Stimulated activated CD4-positive, alpha-beta T cell treated with anti-CD3 and anti-CD28 coated beads, Interleukin-2, amount 100 ng/mL, for 4 hours (primary cell): ENCODE measurements at places on chromosomes 4 and X.

- DNase-seq = no peak
Measured at GRCh38 chr4:121266982-121267381, 102.9 kb upstream of the TNIP3 start.

DNA sequence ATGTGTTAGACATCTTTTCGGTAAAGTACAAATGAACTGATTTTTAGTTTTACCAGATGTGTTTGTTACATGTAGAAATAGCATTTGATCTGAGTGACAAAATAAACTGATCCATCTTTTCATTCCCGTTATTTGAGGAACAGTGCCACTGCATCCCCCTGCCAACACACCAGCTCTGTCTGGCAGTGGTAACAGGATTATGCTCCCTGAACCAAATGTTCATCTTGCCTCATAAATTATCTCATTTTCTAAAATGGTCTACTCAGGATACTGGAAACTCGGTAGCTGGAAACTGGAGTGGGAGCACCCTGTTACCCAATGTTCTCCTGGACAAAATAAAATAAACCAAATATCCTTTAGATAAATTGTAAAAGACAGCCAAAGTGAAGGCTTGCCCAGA is 171.6 kb downstream of the FAT4 start:
- DNase-seq = no peak

- DNase-seq = no peak
Measured at GRCh38 chrX:149036086-149036485, 469.0 kb downstream of the IDS start.

DNA sequence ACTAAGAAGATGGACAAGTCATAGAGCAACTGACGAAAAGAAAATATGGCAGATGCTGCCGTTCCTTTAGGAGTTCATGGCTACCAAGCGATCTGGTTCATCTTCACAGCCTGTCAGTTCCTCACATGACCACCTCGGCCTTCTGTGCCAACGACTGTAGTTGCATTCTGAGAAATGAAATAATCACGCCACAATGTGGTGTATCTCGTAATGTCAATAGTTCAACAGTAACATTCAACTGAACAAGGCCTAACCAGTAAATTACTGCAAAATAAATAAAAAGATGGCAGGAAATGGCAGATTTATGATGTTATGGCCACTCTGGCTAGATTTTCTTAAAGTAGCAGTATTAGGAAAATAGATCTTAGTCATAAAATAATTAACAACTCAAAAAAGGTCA is 4.4 kb downstream of the GPRIN3 start:
- no peak for DNase-seq

DNA sequence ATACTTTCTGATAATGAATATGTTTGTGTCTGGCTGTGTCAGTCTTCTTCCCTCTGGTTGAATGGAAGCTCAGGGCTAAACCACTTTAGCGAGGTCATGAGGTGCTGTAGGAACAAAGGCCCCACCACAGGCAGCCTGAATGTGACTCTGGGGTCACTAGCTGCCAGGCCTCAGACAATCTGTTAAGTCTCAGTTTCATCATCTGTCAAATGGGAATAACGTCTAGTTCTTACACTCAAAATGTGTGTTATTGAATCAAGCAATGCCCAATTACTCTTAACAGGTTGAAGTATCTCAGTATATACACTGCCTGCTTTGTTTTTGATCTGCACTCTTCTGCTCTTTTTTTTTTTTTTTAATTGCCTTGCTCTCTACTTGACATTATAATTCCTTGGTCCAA is 148.6 kb downstream of the STK32B start:
- no peak for DNase-seq

- DNase-seq = no peak
Measured at GRCh38 chr4:141220271-141220670, 424 bp upstream of the ZNF330 start.

DNA sequence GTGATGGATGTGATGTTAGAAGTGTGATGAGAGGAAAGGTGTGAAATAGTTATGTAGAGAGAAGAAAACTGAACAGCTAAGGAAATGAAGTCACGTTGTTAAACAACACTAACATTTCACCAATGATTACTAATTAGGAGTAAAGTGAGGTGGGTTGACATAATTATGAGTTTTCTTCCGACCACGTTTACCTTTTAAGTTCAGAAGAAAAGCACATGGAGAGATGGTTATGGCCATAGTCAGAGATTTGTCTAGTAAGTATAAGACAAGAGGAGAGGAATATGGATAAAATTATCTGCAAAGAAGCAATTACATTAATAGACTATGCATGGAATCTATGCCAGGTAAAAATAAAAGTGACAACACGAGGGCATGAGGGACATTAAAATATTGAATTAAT is 551.3 kb upstream of the TECRL start:
- no peak for DNase-seq

DNA sequence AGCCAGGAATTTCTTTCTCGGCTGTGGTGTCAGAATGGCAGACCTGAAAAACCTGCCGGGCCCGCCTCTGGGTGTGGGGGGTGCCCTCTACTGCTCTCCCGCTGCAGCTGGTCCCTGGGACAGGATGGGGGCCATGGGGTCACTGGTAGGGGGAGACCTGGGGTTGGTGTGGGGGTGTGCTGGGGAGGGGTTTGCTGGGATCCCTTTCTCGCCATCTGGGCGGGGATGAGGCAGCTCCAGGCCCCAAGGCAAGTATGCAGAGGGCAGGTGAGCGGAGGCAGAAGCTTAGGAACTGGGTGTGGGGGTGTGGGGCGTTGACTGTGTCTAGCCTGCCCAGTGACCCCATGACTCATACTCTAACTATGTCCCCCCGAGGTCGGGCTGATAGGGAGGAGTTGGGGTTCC is 884 bp downstream of the CCDC120 start:
- DNase-seq = no peak

DNA sequence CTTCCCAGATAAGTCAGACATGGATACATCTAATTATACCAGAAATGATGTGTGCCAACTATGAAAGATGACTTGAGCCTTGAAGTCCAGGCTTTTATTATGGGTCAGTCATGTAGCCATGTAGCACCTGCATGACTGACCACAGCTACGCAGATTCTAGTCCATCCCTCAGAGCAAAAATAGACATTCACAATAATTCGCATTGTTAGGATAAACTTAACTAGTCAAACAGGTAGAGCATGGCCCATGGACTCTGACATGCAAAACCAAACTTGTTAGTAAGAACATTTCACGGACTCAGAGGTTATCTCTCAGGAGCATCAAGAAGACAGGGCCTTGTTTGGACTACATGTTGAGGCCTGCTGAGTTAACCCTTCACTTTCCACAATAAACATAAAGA is 132.6 kb downstream of the PWWP3B start:
- DNase-seq = no peak

GRCh38 chr4:34094114-34094513 is 2150.2 kb downstream of the ARAP2 start:
- no peak for DNase-seq

DNA sequence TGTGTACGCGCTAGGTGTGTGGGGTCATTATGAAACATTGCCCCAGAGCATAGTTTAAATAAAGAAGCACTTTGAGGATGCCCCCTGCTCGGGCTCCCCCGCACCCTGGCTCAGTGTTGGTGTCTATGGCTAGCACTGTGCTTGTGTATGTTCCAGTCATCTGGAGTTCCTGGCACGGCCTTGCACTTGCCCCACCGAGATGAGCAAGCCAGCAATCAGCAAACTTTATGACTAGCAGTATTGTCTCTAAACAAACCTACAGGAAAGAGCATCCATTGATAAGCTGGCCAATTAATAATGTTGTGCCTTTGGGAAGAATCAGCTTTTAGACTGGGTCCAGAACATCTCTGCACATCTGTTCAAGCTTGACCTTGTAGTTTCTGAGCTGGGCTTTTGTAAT is 707 bp upstream of the SHROOM4 start:
- DNase-seq = no peak

GRCh38 chr4:182147391-182147790 is 95.8 kb upstream of the TENM3 start:
- no peak for DNase-seq

DNA sequence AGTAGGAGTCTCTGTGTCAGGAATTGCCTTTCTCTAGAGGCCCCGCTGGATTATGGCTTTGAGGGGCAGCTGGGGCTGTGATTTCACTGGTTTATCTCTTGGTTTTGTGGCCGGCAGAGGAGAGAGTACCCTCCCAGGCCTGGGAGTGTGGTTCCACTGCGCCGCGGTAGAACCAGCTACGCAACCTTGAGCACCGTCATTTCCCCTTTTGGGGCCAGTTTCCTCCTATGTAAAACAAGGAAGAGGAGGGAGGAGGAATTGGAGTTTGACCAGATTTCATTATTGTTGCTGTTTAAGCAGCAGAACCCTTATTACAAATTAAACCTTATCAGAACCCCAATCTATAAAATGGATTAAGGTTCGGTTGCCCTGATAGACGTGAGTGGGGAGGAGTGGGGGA is 4.4 kb downstream of the SOX3 start:
- no peak for DNase-seq

DNA sequence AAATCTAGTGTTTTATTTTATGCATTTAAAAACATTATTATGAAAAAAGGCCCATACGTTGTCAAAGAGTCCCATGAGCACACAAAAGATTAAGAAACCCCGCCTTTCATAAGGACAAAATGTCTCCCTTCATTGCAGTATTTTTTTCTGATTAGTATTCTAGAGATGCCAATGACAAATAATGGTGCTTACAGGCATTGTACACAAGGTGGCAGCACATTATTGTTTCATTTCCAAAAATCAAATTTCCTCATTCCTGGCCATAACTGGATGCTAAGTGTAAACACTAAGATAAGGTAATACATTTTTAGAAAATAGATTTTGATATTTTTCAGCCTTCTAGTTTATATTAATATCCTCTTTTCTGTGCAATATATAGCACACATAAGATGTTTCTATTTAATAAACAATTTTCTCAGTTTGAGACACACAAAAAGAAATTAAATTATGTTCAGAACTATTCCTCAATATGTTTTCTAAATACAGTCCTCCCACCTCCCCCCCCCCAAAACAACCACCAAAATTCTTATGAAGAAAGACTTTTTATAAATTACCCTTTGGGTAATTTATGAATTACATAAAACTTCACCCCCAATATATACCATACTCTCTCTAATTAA is 47.7 kb downstream of the TIGD2 start:
- no peak for DNase-seq

DNA sequence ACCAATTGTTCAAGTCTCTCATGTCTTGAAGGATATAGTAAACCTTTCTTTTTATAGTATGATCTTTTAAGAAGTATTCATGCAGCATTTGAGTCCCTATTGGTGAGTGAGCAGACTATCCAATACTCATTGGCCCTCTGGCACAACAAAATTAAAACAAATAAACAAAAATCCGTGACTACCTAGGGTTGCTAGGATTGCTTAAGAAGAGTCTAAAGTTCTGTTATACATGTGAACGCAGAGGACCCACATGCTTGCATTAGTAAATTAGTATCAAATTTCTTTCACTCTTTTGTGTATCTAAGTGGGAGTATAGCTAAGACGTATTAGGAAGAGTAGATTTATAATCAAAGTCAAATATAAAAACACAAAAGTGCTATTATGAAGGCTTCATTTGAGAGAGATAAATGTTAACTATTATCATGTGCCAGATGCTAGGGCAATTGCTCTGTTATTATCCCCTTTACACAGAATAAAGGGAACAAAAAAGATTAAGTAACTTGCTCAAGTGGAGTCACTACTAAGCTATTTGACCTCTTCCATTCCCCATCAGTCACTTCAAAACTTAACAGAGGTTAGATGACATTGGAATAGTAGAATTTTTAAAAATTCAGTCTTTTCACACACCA is 29.2 kb upstream of the LARP1B start:
- no peak for DNase-seq

- no peak for DNase-seq
Measured at GRCh38 chr4:13866881-13867280, 239.4 kb upstream of the BOD1L1 start.

DNA sequence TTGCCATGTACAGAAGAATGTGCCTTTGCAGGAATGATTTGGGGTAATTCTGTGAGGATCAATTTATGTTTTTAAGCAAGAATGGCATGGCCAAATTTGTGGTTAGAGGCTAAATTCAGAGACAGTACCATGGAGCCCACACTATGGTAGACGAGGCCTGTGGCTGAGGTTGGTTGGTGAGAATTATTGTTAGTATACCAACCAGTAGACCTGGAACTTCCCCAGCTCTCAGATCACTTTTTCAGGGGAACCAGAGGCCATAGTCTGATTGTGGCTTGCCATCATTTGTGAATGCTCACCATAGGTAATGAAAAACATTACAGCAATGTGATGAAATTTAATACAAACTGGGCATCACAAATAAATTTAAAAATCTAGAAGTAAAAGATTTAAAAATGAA is 56.3 kb downstream of the SHISA3 start:
- DNase-seq = no peak

GRCh38 chr4:24570574-24571236 is 13.6 kb downstream of the DHX15 start:
- no peak for DNase-seq

DNA sequence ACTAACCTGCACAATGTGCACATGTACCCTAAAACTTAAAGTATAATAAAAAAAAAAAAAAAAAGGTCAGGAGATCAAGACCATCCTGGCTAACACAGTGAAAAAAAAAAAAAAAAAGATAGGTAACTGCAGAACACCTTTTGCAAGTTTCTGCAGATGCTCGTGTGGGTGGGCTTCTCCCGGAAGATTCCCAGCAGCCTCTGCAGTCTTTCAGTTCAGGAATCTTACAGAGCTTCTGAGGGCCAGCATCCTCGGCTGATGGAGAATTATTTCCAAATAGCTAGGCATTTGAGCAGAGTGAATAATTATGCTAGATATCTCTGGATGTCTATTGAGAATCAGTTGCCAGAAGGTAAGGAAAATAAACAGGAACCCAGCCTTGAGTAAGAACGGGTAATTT is 300.7 kb downstream of the DCTD start:
- DNase-seq = no peak

- DNase-seq = no peak
Measured at GRCh38 chr4:142354794-142355420, 491.2 kb downstream of the INPP4B start.

- no peak for DNase-seq
Measured at GRCh38 chr4:141814499-141814898, 178.1 kb downstream of the IL15 start.

- DNase-seq = no peak
Measured at GRCh38 chrX:21645431-21645830, 12.7 kb downstream of the KLHL34 start.

- DNase-seq = no peak
Measured at GRCh38 chrX:53257670-53258423, 23.5 kb downstream of the IQSEC2 start.

GRCh38 chr4:109278594-109279031 is 23.8 kb downstream of the COL25A1 start:
- no peak for DNase-seq

- DNase-seq = no peak
Measured at GRCh38 chrX:11113731-11114130, 2.6 kb downstream of the HCCS start.

DNA sequence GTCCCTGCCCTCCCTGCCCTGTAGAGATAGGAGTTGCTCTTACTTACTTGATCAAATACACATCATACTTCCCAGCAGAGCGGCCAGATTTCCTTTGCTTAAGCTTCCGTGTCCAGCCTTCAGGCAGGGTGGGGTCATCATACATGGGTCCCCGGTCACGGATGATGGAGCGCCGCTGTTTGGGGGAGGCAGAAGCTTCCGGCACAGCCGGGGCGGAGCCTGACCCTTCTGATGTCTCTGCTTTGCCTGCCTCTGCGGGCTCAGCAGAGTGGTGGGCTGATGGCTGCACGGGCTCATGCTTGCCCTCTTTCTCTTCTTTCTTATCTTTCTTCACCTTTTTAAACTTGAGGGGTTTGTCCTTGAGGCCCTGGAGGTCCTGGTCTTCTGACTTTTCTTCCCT is 12.5 kb upstream of the IRAK1 start:
- DNase-seq = no peak
